ENCODE measurements at places on chromosomes 3 and 15.

GRCh38 chr15:65091946-65092770, 15.6 kb downstream of the KBTBD13 start:
- DNase-seq: no peak

- DNase-seq: no peak
Observed at GRCh38 chr3:172249039-172249438, 199.2 kb downstream of the GHSR start.

GRCh38 chr3:182309120-182309519, 484.2 kb upstream of the ATP11B start:
- DNase-seq: no peak

DNA sequence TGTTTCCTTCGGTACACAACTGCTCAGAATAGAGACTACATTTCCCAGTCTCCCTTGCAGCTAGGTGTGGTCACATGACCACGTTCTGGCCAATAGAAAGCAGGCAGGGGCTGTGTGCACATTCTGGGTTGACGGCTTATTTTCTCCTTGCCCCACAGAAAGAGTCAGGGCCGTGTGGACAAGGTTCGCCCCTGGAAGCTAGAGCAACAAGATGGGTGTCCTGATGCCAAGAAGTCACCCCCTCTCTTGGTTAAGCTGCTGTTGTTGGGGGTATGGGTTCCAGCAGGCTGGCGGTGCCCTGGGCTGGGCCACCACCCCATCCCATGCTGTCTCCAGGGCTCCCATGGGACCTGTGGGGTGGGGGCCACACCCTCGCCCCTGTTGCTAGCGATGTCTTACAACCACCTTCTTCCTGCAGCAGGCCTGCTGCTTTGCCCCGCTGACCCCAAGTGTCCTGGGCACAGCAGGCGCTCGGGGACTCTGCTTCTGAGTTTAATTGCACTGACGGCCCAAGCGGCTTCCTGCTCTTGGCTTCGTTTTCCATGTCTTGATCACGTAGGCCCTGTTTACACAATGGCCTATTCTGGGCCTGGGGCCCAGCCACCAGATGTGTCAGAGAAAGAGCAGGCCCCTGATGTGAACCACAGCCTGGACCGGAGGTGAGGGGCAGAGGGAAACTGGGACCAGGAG, 24.9 kb downstream of the ABTB1 start:
- peak; percentile 78 for DNase-seq

- peak; percentile 99 for DNase-seq
Observed at GRCh38 chr3:196168808-196169391, 42.3 kb downstream of the ZDHHC19 start.

DNA sequence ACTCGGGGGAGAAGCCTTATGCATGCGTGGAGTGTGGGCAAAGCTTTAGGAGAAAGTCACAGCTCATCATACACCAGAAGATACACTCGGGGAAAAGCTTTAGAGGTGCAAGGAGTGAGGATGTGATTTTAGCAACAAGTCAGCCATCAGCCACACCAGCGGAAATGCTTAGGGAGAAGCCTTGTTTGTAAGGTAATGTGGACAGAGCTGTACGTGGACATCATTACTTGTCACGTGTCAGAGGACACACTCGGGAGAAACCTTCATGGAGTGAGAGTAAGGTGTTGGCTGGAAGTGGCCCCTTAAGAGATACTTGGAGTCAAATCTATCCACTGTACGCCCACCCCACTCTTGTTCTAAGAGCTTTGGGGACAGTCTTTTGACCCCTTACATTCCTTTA, 28.7 kb downstream of the ZNF589 start:
- no peak for DNase-seq

GRCh38 chr3:83770664-83771402, 1188.0 kb upstream of the CADM2 start:
- no peak for DNase-seq

GRCh38 chr3:74532446-74532845, 82.0 kb downstream of the CNTN3 start:
- no peak for DNase-seq

- no peak for DNase-seq
Observed at GRCh38 chr15:43270676-43271306, 4.1 kb upstream of the TGM5 start.
